ENCODE measurements at places on chromosomes 1 and 21. TPM values are rescaled to one million over a fixed set of nuclear protein-coding genes. Genes with fewer than 3 reads are reported as not detected.

DNA sequence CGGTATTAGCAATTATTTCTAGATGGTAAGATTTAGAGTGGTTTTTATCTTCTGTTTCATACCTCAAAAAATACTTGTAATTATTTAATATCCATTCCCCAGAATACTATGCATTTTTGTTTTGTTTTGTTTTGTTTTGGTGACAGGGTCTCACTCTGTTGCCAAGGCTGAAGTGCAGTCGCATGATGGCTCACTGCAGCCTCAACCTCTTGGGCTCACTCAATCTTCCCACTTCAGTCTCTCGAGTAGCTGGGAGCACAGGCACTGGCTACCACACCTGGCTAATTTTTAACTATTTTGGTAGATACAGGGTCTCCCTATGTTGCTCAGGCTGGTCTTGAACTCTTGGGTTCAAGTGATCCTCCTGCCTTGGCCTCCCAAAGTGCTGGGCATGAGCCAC lies 252.7 kb downstream of the AKT3 start:
- no peaks in the 10 kb centered on the region for H3K4me1 ChIP-seq
- no peaks in the 10 kb centered on the region for H3K27me3 ChIP-seq
- H3K36me3 ChIP-seq: no peaks in the 10 kb centered on the region
- H3K27ac ChIP-seq: no peak overlapping the region
- no peak overlapping the region for H3K4me3 ChIP-seq

DNA sequence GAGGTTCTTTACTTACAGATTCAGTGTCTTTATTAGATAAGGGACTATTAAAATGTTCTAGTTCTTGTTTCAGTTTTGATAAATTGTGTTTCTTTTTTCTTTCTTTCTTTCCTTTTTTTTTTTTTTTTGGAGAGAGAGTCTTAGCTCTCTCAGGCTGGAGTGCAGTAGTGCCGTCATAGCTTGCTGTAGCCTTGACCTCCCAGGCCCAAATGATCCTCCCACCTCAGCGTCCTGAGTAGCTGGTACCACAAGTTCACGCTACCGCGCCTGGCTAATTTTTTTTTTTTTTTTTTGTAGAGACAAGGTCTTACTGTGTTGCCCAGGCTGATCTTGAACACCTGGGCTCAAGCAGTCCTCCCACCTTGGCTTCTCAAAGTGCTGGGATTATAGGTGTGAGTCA lies 76.6 kb downstream of the TMEM200B start:
- DNase-seq: no peak
- H3K4me3 ChIP-seq: no peak overlapping the region
- H3K4me1 ChIP-seq: no peaks in the 10 kb centered on the region
- no peaks in the 10 kb centered on the region for H3K36me3 ChIP-seq

DNA sequence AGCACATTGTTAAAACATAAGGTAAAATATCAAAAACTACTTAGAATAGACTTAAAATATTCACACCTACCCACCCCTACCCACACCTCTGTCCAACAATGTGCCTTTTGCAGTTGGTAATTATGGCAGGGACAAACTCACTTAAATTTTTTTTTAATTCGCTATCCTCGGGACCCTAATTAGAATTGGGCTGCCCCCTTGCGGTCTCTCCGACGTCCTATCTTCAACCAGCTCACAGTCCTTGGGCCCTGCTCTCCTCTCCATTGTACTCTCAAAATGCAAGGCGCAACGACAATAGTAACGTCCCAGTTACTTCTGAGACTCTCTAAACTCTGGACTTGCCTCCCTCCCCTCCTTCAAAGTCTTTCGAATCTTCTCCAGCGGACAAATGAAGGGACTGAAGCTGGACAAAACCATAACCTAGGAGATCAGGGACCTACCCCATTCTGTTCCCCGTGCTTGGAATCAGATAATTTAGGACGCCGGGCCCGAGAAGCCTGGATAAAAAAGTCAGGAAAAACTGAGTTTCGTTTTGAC lies 1.1 kb upstream of the CIART start:
- no peak for DNase-seq
- peaks cover 31% of the 10 kb centered on the region for H3K4me1 ChIP-seq
- peak overlapping the region; percentile 72 for H3K4me3 ChIP-seq
- H3K27me3 ChIP-seq: no peaks in the 10 kb centered on the region
- H3K27ac ChIP-seq: peak overlapping the region; percentile 91
- H3K36me3 ChIP-seq: no peaks in the 10 kb centered on the region

Gene PTCH2
- 0.98 TPM for total RNA-seq

Gene LIN28A
- not detected for total RNA-seq

GRCh38 chr1:10211805-10212410 lies 1.5 kb downstream of the KIF1B start:
- H3K4me3 ChIP-seq: peak overlapping the region; percentile 87
- peaks cover 57% of the 10 kb centered on the region for H3K4me1 ChIP-seq
- no peaks in the 10 kb centered on the region for H3K36me3 ChIP-seq
- no peak for DNase-seq
- H3K27me3 ChIP-seq: no peaks in the 10 kb centered on the region

DNA sequence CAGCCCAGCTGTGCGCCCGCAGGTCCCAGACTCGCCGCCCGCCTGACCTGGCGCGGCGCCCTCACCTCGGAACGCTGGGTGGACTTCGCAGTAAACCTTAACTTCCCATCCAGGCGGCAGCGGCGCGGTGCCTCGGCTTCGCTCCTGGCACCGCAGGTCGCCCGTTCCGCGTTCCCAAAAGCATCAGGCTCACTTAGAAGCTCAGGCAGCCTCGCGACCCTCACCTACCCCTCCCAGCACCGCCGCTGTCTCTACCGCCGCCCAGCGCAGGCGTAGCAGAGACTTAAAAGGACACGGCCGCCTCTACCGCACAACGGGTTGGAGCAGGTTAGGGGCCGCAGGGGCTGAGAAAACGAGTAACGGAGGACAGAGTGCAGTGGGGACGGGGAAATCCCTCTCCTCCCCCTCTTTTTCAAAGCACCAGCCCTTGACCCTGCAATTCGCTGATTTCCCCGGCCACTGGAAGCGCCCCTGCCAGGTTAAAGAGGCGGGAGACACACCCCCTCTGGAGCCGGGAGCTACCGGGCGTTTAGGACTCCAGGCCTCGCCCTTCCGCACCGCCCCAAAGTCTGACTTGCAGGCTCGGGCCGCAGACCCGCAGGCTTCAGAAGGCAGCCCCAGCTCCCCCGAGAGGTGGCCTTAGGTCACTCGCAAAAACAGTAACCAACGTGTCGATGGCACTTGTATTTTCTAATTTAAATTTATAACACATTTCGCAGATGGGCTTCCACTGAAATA lies 328.5 kb downstream of the FAM72C start:
- H3K27me3 ChIP-seq: no peaks in the 10 kb centered on the region
- H3K4me1 ChIP-seq: no peaks in the 10 kb centered on the region
- H3K27ac ChIP-seq: no peak overlapping the region

GRCh38 chr1:94621802-94622201 lies 80.2 kb upstream of the F3 start:
- no peak overlapping the region for H3K27ac ChIP-seq
- H3K4me1 ChIP-seq: peaks cover 9% of the 10 kb centered on the region
- no peaks in the 10 kb centered on the region for H3K36me3 ChIP-seq
- no peak overlapping the region for H3K4me3 ChIP-seq
- H3K27me3 ChIP-seq: no peaks in the 10 kb centered on the region

DNA sequence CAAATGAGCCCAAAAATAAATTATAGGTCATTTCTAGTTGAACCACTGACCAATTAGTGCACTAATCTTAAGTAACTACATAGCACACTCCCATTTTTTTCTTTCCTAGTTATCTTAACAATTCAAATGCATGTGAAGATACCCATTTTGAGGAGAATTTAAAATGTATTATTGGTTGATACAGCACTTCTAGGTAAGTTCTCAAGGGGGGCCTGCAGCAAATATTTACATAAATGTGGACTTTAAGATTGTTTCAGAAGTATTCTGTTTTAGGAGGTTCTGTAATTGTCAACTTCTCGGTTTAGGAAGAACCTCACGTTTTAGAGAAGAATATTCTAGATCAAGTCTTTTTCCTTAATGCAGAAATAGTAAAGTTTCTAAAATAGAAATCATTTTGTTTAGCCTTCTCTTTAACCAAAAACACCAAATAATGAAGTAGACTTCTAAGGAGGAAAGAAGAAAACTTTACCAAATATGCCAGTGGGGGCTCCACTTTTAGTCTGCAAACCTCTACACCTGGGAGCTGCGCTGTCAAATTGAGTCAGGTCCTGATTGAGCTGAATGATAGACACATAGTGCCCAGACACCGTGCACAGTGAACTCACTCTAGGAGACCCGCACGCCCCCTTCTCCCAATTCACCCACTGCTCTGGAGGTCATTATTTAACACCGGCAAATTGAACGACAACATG lies 144.4 kb downstream of the RUNX1 start:
- no peaks in the 10 kb centered on the region for H3K27me3 ChIP-seq
- no peaks in the 10 kb centered on the region for H3K36me3 ChIP-seq
- no peaks in the 10 kb centered on the region for H3K4me1 ChIP-seq
- no peak overlapping the region for H3K27ac ChIP-seq
- no peak overlapping the region for H3K4me3 ChIP-seq

Gene FAM72A
- 2.0 TPM for total RNA-seq

DNA sequence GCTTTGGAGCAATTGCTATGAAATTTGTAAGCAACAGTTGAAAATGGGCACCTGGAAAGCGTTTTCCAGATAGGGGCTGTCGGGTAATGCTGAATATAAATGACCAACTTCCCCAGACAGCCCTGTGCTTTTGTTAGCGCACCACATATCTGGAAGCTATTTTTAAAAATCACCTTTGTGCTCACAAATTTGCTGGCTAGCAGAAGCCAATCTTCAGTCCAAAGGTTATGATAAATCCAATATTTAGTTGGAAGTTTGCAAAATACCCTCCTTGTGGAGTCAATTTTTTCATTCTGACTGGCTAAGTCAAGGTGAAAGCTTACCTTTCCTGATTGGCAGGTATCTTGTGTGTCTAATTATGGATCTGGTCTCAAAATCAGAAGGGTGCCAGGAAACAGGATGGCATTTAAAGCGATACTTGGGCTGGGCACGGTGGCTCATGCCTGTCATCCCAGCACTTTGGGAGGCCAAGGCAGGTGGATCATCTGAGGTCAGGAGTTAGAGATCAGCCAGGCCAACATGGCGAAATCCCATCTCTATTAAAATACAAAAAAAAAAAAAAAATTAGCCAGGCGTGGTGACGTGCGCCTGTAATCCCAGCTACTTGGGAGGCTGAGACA lies 124.1 kb upstream of the AJAP1 start:
- H3K27ac ChIP-seq: no peak overlapping the region
- H3K27me3 ChIP-seq: no peaks in the 10 kb centered on the region
- H3K36me3 ChIP-seq: no peaks in the 10 kb centered on the region
- H3K4me3 ChIP-seq: no peak overlapping the region

DNA sequence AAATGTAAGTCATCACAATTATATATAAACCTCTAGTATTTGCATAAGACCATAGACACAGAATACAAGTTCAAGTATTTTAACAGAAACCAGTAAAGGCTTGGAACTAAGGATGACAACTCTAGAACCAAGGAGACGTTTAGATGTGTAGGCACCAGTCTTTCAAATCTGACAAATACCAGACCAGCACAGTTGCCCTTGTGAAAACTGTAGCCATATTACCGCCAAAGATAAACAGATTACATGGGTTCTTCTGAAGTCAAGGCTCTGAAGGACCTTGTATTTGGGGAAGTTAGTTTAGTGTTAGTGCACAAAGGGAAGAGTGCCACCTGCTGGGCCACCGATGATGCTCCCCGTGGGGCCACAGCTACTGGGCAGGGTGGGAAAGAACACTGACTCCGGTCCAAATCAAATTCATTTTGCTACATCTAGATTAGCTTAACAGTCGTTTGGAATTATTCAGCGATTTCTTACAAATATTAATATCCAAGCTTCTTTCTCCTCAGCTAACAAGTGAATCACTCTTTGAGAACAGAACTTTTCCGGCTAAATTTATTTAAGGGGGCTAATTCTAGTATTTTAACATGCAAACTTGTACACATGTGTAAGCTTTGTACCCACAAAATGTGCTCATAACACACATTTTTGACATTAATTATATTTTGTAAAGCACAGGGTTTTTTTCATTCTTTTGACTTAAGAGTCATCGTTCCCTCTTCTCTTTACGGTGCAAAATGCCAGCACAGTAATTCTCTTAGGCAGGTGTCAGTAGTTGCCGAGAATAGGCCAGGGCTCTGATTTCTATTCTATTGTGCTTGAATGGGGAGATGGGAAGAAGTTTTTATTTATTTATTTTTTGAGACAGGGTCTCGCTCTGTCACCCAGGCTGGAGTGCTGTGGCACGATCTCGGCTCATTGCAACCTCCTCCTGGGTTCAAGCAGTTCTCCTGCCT lies 8.0 kb upstream of the NIBAN1 start:
- H3K4me1 ChIP-seq: no peaks in the 10 kb centered on the region
- no peak for DNase-seq
- no peaks in the 10 kb centered on the region for H3K27me3 ChIP-seq
- no peak overlapping the region for H3K27ac ChIP-seq
- no peak overlapping the region for H3K4me3 ChIP-seq

Gene DDR2
- 153 TPM for total RNA-seq

Gene HYI
- 25.8 TPM for total RNA-seq

DNA sequence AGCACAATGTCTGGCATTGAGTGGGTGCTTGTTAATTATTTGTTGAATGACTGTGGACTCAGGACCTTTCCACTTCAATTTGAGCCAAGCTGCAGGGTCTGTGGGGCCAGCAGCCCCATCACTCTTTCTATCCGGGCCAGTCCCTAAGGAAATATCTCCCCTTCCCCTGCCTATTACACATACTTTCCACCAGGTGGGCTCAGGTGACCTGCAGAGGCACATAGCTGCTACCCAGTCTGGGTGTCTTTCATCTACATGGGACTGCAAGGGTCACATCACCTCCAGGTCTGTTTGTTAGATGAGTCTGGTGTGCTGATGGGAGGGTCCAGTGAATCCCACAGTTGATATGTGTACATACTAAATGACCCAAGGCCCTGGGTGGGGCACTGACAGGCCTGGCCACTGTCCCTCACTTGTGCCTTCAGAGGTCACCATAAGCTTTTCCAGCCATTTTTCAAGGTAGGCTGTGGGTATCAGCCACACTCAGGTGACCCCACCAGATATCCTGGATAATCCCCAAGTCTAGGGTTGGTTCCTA lies 59.5 kb upstream of the KDM4A start:
- no peak for DNase-seq
- H3K36me3 ChIP-seq: peaks cover 45% of the 10 kb centered on the region
- H3K27me3 ChIP-seq: no peaks in the 10 kb centered on the region
- H3K4me1 ChIP-seq: peaks cover 9% of the 10 kb centered on the region
- no peak overlapping the region for H3K27ac ChIP-seq
- H3K4me3 ChIP-seq: no peak overlapping the region

Gene TACSTD2
- 203 TPM for total RNA-seq

DNA sequence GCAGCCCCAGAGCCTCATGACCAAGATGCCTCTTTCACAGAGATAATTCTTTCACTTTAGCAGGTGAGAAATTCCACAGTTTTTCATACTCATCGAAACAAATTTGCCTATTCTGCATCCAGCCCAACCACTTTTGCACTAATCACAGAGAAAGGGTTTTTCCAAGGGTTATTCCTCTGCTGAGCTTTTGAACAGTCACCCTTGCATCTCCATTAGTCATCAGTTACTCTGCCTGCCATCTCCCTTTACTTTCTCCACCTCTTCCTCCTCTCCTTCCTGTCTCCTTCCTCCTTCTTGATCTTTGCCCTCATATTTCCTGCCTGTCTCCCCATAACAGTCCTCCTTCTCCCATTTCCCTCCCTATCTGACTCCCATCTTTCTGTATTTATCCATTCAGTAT lies 43.9 kb downstream of the FH start:
- no peaks in the 10 kb centered on the region for H3K4me1 ChIP-seq
- no peaks in the 10 kb centered on the region for H3K36me3 ChIP-seq
- DNase-seq: no peak
- no peaks in the 10 kb centered on the region for H3K27me3 ChIP-seq

Data from vagina (tissue), 2 donors.